ENCODE measurements at places on chromosomes 5 and 9.
A peak's percentile ranks its signal among the peaks of the same experiment; 100 is the strongest.

- DNase-seq, result no peak
Measured at GRCh38 chr9:76730801-76731200, 33.4 kb upstream of the PCA3 start.

- no peak for DNase-seq
Measured at GRCh38 chr9:22215521-22215920, 206.4 kb upstream of the CDKN2B start.

DNA sequence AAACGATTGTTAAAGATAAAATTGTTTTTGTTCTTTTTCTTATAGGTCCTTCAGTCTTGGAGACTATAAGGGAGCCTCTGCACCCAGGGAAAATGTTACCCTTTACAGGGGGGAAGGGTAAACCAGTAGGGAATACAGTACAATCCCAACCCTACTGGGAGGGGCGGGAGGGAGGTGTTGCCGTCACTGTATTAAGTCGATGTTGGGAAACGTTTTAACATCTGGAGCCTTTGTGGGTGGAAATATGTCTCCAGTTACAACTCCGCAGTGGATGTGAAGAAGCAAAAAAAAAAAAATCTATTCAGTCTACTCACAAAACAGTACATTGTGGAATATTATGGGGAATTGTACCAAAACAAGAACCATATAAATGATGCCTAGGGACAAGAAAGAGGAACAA lies 47.2 kb upstream of the FCHO2 start:
- DNase-seq, result peak; percentile 37

DNA sequence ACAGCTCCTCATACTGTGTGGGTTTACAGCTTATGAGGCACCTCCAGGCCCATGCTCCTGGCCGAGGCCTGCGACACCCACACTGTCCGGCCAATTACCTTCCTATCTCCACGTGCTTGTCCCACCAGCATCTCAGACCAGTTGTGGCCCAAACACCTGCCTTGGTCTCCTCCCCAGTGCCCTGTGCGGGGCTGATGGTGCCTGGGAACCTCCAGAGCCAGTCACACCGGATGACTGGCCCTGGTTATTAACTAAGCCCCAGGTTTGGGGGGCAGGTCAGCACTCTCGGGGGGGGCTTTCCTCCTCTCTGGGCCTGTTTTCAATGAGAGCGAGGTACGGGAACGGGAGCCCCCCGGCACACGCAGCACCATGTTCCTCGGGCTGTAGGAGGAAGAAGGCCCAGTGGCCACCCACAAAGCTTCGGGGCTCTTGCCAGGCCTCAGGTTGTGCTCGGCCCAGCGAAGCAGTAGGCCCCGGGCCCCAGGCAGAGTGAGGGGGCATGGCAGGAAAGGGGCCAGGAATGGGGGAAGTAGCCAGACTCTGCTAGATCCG lies 76.0 kb upstream of the PHYKPL start:
- no peak for DNase-seq

DNA sequence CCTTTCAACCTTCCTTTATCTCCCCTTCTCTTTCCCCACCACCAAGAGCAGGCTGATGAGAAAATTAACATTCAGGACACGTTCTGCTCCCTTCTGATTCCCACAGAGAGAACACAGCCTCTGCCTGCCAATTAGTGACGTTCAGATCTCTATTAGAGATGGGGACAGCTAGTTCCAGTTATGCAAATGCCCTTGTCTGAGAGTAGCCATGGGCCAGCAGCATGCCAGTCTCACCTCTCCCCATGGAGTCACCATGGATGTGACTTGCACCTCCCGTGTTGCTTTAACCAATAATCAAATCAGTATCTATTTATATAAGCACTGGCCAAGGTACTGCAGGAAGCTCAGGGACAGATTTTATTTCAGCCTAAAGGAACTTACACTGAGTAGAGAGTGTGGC lies 61.3 kb downstream of the KCNIP1 start:
- no peak for DNase-seq

GRCh38 chr9:14071484-14071883 lies 242.5 kb downstream of the NFIB start:
- no peak for DNase-seq

DNA sequence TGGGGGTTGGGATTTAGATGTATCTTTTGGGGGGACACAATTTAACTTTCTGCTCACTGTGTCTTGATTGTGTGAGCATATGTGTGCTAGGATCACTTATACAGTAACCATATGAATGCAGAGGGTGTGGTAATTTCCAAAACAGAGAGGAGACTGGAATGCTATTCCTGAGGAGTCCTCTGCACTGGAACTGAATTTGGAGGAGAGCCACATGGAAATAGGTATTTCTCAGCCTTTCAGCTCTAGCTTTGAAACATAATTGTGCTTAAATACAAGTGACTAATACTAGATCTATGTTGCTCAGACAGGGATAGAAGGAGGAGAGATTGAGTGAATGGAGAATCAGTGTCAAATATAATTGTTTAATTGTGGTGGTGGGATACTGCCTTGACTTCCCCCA lies 45.5 kb downstream of the FOCAD start:
- no peak for DNase-seq

- no peak for DNase-seq
Measured at GRCh38 chr5:96823900-96824380, 16.2 kb upstream of the ERAP1 start.

- no peak for DNase-seq
Measured at GRCh38 chr5:116358911-116359418, 215.7 kb downstream of the SEMA6A start.

- DNase-seq, result no peak
Measured at GRCh38 chr5:139861021-139861888, 65.6 kb downstream of the PSD2 start.

- DNase-seq, result peak; percentile 79
Measured at GRCh38 chr9:130680836-130681768, 12.5 kb upstream of the EXOSC2 start.

DNA sequence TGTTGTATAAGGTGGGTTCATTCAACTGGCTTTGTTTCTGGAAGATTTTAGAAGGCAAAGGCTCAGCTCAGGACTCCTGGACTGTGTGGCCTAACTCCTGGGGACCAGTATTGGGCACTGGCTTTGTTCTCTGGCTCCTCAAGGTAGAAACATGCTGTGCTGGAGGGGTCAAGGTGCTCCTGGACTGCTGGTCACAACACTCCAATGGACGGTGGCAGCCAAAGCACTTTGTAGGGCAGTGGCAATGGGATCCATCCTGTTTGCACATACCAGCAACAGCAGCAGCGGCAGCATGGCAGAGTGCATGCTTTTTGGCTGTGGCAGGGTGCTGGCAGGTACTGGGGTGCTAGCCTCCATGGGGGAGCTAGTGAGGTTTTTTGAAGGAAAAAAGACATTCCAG lies 65.3 kb downstream of the SLCO6A1 start:
- DNase-seq, result no peak

DNA sequence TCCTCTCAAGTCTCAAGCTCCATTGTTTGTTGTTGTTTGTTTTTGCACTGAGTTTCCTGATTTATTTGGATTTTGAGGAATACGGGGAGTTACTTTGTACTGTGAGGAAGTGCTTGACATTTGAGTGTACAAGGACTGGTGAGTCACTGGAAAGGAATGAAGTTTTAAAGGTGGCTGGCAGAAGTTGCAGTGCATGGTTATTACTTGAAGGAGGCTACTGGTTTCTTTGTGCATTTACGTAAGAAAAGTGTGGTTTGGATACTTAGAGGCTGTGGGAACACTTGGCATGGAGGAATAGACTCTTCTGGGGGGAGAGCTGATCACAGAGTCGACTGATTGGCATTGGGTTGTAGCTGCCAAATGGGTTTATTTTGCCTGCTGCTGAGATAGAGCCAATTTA lies 919.0 kb downstream of the TAF11L14 start:
- no peak for DNase-seq

DNA sequence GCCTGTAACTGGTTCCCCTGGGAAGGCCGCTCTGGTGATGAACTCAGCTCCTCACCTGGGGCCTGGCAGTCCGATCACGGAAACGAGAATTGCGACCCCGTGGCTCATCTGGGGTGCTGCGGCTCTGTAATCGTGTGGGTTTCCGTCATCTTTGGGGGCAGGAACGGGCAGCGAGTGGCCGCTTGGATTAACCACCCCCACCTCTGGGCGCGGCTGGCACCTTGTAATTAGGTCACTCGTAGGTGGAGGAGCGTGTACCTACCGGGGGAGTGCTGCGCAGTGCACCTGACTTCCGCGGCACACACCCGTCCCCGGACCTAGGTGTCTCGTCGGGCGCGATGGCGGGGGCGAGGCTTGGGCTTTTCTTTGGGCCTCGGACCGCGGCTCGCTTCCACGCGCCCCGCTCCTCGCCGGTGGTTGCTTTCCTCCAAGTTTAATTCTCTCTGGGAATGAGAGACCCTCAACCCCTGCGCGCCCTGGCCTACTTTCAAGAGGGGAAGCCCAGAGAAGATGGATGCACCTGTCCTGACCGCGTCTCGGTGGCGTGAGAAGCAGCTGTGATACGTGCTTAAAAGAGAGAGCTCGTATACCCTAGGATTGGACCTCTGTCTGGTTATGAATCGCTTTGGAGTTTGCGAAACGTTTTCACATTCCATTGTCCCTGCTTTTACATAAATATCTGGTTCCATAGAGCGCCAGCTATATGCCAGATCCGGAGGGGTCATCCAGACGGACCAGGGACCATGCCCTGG lies 744 bp upstream of the PPP2CA start:
- DNase-seq, result no peak

DNA sequence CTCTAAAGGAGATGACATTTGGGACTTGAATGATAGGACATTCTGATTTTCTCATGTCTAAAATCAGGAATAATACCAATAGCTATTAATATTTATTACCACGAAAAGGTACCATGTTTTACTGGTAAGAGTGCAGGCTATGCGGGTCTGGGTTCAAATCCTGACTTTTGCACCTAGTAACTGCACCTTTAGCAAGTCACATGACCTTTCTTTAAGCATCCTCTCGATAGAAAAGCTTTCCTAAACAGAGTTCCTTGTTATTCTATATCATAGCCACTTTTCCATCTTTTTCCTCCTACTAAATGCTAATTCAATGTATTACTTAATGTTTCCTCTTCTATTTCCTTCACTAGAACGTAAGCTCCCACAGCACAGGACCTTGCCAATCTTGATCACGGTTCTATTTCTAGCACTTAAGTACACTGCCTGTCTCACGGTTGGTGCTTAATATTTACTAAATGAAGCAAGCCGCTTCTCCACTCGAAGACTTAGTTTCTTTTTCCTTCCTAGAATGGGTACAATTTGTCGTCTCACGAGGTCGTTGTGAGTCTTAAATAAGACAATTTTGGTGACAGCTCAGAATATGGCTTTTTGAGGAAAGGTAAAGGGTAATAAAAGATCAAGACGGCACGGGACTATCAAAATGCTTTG lies 816 bp downstream of the RBM18 start:
- DNase-seq, result no peak

- no peak for DNase-seq
Measured at GRCh38 chr9:21558615-21559401, 76.7 kb upstream of the IFNE start.

GRCh38 chr5:765948-766631 lies 18.4 kb downstream of the ZDHHC11B start:
- peak; percentile 9 for DNase-seq

DNA sequence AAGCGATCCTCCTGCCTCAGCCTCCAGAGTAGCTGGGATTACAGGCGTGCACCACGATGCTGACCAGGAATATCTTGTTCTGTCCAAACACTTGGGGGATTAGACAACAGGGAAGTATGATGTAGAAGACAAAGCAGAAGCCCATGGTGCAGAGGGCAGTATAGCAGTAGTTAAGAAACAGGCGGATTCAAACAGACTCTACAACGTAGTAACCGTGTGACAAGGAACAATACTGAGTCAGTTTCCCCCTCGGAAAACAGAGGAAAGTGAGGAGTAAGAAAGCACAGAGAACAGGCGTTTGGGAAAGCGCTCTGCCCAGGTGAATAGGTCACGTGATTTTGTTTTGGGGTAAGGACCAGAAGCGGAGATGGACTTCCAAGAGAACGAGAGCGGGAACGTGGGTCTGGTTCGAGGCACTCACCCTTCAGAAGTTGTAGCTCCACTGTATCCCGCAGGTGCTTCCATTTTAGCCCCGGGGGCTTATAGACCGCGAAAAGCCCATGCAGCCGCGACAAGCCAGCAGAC lies 306 bp downstream of the TRUB2 start:
- DNase-seq, result no peak

DNA sequence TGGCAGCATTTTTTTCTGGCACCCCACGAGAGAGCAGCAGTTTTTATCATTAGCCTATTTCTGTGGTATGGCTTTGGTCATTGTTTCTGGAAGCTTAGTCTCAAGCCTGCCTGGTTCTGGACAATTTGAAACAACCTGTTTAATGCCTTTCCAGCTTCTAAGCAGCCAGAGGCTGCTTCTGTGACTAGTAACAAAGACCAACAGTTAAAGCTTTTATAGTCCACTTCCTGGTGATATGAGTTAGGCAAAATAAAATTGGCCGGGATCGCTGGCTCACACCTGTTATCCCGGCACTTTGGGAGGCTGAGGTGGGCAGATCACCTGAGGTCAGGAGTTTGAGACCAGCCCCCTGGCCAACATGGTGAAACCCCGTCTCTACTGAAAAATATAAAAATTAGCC lies 24.0 kb downstream of the LYRM7 start:
- DNase-seq, result no peak

- no peak for DNase-seq
Measured at GRCh38 chr5:76964060-76964459, 11.2 kb downstream of the CRHBP start.

- DNase-seq, result no peak
Measured at GRCh38 chr5:73513996-73514395, 15.8 kb downstream of the BTF3 start.

DNA sequence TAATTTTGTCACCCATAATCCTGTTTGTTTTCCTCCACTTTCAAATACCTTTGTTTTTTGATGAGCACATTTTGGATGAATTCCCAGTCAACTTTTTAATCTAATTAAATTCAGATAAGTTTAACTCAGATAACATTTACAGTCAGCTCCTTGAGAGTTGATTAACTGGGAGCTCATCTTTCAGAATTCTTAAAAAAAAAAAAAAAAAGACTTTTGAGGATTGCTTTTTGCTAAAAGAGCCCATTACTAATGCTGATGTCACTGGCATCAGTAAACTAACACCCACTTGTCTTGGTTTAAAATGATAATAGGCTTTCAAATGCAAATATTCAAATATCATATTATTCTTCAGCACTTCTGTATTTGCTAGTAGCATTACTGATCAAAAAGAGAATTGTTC lies 47.1 kb upstream of the NFIB start:
- DNase-seq, result no peak

DNA sequence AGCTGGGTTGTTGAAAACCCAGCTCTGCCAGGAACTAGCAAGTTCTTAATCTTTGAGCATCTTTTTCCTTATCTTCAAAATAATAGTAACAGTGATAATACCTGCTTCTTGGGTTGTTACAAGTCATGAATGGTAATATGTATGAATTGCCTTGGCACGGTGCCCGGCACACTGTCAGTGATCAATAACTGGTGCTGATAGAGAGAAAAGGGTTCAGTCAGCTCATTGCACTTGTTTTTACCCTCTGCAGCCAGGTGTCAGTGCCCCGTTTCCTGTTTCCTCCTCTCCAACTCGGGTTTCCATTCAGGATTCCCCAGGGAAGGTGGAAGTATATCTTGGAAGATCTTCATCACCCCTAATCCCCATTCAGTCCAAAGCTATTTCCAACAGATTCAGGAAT lies 15.8 kb upstream of the NIPAL4 start:
- DNase-seq, result no peak

GRCh38 chr5:174309131-174309795 lies 263.8 kb downstream of the NSG2 start:
- DNase-seq, result no peak

GRCh38 chr9:78620303-78620702 lies 323.4 kb downstream of the PSAT1 start:
- DNase-seq, result no peak
